ENCODE measurements at places on chromosomes 2 and 18.

DNA sequence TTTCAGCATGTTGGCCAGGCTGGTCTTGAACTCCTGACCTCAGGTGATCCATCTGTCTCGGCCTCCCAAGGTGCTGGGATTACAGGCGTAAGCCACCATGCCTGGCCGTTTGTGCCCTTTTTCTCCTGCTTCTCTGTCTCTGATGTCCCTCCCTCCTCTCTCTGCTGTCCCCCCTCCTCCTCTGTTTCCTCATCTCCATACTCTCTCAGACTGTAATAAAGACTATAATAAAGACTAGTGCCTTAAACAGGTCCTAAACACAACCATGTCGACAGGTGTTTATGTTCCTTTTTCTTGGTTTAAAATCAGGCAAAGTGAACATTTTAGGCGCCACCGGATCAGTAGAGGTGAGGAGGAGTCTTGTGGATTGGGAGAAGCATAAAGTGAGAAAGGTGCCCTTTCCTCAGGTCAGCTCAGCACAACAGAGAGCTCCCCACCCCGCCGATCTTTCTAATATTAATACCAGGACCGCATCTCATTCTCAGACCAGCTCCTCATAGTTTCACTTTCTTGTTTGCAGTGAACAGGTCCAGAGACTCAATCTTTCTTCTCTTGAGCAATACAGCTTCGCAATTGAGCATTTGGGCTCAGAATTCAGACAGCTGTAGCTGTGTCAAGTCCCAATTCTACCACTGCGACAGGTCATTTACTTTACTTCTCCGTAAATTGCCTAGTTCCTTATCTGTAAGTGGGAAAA, 23.7 kb downstream of the TIMM21 start:
- DNase-seq = no peak

- peak; percentile 87 for DNase-seq
These were observed 43.2 kb upstream of the UBE2F start for GRCh38 chr2:237923481-237924163.

DNA sequence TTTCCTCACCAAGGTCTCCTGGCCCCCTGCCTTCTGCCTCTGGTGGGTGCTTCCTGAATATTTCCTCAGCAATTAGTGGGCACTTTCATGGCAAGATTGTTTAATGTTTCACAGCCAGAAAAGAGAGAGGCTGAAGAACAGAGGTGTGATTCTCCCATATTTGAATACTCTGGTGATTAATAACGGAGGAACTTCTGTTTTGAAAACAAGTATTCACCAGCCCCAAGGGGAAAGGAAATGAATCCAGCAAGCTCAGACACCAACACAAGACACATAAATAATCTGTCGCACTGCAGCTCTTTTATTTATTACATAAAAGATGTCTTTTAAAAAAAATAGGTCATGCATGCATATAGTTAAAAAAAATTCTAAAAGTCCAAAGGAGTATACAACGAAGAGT, 57.7 kb downstream of the MRPL35 start:
- DNase-seq = no peak

DNA sequence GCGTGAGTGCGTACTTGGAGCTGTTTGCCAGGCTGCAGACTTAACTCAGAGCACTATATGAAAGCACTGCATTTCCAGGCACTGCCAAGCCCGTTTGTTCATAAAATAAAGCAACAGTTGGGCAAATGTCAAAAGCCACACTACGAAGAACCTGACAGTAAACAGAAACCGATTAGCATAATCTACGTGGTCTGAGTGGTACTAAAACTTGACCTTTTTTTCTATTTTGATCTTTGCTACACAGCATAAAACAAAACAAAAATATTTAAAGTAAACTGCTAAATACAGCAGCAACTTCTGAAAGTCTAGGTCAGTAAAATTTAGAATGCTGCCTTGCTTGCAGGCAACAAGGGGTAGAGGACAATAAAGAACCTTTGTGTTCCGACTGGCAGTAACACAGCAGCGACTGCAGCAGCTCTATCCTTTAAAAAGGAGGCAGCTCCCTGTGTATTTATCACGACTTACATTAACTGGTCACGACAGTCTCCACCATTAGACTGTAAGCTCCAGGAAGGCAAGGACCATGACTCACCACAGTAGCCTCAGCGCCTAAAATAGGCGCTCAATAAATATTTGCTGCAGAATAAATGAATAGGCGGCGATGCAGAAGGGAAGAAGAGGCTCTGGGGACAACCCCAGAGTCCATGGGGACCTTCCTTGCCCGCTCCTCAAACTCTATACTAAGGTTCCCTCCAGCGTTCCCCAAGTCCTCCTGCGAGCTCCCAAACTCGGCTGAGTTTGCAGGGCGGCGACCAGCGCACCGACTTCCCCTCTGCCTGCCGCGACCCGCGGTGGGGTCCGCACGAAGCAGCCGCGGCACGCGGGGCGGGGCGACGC, 902 bp downstream of the SS18 start:
- no peak for DNase-seq

- no peak for DNase-seq
These were observed 71.7 kb downstream of the HS1BP3 start for GRCh38 chr2:20578895-20579825.

- no peak for DNase-seq
These were observed 142.7 kb downstream of the HRH4 start for GRCh38 chr18:24603151-24603550.

All from WTC11 (cell line).